ENCODE measurements at places on chromosomes 12 and 14.

DNA sequence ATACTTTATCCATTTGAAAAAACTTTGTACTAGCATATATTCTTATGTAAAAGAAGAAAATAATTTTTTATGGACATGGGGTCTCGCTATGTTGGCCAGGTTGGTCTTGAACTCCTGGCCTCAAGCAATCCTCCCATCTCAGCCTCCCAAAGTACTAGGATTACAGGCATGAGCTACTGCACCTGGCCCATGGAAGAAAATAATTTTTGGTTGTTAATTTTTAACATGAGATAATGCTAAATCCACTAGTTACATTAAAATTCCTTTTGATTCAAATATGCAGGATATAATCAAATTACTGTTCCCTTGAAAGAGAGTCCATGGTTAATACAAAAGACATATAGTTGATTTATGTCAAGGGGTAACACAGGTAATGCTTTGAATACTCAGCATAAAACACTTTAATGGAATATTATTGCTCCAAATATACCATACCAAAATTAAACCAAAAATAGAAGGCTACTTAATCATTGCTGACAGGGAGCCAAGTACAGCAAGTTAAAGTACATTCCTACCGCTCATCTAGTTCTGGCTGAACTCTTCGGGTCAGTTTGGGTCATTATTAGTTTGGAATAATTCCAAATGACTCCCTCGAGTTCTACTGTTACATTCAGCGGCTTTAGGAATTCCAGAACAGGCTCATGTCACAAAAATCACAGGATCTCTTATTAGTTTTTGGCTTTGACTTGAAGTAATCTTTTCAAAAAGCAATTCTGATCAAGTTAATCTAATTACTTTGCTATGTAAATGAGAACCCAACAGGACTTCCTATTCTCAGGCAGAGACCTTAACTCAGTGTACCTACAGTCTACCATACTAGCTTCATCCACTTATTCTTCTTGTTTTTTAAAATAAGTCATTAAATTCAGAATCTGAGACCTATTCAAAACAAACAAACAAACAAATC, 6.1 kb downstream of the SOS2 start:
- DNase-seq = no peak

GRCh38 chr14:90547250-90547649, 150.4 kb downstream of the CALM1 start:
- DNase-seq = no peak

DNA sequence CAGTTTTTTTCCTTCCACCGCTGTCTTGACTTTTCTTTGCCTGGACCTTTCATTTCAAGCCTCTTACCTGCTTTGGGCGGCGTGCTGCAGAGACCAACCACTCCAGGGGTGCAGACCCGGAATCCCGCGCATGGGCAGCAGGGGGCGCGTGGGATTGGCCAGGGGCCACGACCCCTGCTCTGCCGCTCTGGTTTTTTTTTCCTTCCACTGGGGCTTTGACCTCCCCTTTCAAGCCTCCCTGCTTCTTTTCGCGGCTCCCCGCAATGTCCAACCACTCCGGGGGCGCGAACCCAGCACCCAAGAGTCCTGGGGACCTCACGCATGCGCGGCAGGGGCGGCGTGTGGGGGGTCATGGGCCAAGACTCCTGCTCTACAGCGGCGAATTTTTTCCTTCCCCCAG, 325.1 kb downstream of the ALG10 start:
- DNase-seq = no peak

GRCh38 chr14:55599250-55599879, 19.4 kb downstream of the KTN1 start:
- DNase-seq = no peak

- DNase-seq = no peak
Observed at GRCh38 chr12:68506619-68507018, 104.1 kb upstream of the RAP1B start.

DNA sequence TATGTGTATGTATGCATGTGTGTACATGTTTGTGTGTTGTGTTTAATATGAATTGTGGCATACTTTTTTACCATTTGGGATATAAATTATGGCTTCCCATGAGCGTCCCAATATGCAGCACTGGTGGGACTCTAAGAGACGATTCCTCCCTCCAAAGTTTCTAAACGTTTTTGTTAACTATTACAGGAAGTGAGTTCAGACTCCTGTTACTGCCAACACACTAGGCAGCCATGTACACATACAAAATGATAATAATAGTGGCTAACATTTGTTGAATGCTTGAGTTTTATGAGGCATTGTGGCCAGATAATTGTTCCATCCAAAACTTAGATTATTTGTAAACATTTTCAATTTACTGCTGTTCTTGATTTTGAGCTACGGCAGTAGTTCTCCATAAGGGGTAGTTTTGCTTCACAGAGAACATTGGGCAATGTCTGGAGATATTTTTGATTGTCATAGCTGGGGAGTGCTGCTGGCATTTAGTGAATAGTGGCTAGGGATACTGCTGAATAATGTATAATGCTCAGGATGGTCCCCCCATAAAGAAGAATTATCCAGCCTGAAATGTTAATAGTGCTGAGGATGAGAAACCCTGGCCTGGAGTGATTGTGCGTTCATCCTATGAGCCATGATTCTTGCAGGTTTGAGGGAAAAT, 45.1 kb downstream of the ARID2 start:
- DNase-seq = no peak

DNA sequence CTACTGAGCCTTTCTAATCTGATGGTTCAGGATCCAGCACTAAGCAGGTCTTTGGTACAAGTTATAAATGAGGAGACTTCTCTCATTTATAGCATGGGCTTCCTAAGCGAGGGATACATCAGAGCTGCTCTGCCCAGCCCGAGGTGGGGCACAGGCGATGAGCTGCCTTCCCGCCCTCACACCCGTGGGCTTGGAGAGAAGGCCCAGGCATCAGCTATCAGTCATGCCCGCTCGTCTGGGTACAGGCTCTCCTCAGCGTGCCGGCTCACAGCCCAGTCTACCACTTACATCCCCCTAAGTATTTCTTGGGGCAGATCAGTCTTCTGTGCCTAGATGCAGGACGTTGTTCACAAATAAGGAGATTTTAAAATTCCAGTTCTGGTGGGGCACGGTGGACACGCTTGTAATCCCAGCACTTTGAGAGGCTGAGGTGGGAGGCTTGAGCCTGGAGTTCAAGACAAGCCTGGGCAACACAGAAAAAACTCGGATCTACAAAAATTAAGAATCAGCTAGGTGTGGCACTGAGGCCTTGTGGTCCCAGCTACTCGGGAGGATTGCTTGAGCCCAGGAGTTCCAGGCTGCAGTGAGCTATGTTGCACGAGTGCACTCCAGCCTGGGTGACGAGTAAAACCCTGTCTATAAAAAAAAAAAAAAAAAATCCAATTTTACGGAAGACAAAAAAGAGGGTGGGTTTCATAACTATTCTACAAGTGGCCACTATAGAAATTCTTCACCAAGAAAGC, 57.0 kb downstream of the CCDC88C start:
- no peak for DNase-seq

DNA sequence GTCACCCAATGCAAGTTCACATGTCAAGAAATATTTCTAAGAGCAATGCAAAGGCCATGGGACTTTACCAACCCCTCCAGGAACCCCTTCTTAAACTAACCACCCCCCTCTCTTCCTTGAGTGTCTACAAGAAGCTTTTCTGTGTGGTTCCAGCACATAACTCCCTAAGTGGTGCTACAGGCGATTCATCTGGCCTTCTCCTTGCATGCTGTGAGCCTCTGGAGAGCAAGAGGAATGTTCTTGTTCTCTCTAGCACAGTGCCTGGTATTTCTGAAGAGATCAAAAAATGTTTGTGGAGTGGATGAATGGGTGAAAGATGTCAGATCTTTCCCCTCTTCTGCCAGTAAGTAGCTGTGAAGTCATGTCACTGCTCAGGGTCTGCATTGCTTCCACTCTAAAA, 5.9 kb upstream of the RNASE12 start:
- no peak for DNase-seq

DNA sequence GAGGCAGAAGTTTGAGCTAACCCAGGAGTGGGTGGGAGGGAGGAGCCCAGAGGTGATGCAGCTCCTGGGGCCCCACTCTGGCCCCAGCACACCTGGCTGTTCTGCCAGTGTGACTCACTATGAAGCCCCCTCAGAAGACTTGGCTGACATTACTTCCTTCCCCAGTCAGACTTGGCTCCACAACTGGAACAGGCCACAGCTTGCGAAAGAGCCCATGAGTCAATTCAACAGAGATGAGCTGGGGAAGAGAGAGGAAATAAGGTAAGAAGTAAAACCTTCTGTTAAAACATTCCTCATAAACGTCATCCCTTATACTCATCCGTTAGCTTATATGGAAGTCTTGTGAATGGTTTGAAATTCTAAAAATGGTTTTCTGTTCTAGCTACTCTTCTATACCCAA, 245.9 kb downstream of the ADAMTS20 start:
- DNase-seq = no peak

- DNase-seq = no peak
Observed at GRCh38 chr12:28079539-28079938, 107.0 kb upstream of the PTHLH start.

- DNase-seq = no peak
Observed at GRCh38 chr12:3117591-3118015, 40.4 kb downstream of the TSPAN9 start.

DNA sequence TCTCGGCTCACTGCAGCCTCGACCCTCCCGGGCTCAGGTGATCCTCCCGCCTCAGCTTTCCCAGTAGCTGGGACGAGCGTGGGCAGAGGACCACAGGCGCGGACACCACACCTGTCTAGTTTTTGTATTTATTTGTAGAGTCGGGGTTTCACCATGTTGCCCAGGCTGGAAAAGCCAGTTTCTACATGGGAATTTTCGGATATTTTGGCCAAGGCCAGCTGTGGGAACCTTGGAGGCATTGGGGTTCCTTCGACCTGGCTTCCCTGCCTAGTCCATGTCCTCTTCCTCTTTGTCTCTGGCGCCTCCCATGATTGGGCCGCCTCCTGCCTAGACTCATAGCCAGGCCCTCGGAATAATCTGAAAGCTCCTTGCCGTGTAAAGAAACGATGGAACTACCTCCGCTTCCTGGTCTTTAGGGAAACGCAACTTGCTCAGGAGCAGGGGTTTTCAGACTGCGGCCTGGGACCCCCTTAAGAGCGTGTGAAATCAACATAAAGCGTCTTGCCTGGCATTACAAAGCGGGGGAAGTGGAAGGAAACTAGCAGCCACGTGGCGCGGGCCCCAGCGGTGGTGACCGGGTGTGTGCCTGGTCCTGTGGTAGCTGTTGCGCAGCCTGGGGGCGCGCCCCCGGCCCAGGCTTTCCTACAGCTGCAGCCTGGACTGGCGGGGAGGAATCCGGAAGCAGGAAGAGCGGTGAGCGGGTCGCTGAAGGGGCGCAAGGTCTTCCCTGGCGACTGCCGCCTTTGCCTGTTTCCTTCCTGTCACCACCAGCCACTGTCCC, 1.4 kb upstream of the HSP90AA1 start:
- peak; percentile 66 for DNase-seq

- no peak for DNase-seq
Observed at GRCh38 chr12:115979351-115979750, 298.1 kb downstream of the MED13L start.

- no peak for DNase-seq
Observed at GRCh38 chr14:50998612-50999011, 54.3 kb upstream of the PYGL start.

DNA sequence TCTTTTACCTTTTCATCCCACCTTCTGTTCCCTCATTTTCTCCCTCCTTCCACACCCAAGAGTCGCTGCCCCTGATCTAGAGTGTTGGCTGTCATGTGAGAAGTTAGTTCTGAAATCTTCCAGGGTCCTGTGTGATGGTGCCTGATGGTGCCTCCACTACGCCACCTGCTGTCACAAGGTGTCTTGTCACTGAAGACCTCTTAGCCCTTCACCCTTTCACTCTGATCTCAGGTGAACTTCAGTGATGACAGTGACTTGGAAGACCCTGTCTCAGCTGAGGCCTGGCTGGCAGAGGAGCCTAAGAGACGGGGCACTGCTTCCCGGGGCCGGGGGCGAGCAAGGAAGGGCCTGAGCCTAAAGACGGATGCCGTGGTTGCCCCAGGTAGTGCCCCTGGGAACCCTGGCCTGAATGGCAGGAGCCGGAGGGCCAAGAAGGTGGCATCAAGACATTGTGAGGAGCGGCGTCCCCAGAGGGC, 7.6 kb upstream of the PFDN5 start:
- DNase-seq = peak; percentile 76

DNA sequence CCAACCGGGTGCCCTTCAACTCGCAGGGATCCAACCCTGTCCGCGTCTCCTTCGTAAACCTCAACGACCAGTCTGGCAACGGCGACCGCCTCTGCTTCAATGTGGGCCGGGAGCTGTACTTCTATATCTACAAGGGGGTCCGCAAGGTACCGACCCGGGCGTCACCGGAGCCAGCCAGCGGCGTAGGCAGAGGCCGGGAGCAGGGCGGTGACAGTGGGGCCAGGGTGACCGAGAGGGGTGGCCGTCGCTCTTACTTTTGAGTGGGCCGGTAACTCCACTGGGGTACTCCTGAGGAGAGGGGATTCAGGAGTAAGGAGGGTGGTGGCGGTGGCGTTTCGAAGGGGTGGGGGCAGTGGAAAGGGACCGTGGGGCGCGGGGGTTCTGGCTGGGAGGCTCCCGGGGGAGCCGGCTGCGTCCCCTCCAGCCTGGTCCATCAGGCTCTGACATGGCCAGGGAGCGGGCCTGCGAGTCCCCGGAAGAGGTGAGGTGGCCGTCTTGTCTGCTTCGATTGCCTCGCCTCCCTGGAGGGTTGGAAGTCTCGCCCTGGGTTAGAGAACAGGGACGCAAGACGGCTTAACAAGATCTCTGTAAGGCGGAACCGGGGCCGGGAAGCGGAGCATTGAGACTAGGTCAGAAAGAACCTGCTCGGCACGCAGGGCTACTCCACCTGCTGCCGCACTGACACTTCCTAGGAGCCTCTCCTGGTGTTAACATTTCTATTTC, 491 bp downstream of the WDR20 start:
- peak; percentile 24 for DNase-seq

DNA sequence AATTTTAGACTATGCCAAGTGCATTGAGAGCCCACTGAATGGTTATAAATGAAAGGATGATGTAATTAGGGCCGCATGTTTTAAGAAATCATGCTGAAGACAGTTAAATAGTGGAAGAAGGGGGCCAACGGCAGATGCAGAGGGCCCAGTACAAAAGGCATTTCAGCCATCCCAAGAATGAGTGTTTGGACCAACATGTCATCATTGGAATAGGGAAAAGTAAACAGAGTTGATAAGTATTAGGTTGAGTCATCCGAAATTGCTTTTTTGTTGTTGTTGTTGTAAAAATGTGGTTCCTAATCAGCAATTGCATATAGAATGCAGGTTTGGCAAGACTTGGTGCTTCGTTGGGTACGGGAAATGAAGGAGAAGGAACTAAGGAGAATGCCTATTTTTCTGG, 29.5 kb downstream of the BMP4 start:
- DNase-seq = no peak

GRCh38 chr12:2453076-2453760, 341.6 kb upstream of the FKBP4 start:
- no peak for DNase-seq

DNA sequence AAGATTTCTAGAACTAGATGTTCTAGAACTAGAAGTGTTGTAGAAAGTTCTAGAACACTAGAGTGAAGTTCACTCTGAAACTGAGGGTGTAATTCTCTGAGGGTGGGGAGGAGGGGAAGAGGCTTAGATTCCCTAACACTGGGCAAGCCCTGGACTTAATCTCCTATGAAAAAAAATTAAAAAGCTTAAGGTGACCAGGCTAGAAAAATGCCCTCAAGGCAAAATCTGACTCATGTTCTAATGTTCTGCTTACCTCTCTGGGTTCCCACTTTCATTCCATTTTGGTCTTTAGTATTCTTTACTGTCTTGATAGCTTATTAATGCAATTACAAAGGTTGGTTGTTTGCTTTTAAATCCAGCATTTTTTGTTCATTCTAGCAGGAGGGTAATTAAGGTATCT, 101.5 kb downstream of the KICS2 start:
- DNase-seq = no peak

Measured in activated naive CD4-positive, alpha-beta T cell treated with anti-CD3 and anti-CD28 coated beads, Interleukin-2, amount 50 U/mL, for 16 hours (primary cell).